NCI-H1436 (cell line): ENCODE measurements at places on chromosomes 16 and 17.

DNA sequence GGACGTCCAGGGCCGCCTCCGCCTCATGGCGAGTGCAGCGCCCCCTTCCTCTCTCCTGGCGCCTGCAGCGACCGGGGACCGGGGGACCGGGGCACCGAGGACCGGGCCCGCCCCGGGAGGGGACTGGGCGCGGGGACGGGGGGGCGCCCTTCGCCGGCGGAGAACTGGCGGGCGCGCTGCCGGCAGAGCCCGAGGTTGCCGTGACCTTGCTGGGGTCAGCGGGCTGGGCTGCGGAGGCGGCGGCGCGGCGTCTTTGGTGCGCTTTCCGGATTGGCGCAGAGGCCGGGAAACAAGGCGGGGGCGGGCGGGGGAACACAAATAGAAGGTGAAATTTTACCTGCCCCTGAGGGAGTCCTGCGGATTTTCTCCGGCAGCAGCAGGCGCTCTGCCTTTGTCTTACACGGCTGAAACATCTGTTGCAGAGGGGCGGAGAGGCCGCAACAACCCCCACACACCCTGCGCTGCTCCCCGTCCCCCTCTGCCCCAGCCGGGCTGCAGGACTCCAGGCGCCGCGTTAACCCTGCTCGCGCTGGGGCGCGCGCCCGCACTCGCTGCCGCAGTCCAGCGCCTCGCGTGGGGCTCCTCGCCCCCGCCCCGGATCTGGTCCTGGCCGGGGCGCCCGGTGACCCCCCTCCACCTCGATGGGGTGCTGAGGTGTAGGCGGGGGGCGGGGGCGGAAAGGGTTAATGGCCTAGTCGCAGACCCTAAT lies 53.5 kb downstream of the SREBF1 start:
- DNase-seq, result peak; percentile 85

GRCh38 chr16:85286951-85287814 lies 174.9 kb upstream of the CIBAR2 start:
- no peak for DNase-seq

GRCh38 chr16:58198803-58199411 lies 1.0 kb upstream of the CSNK2A2 start:
- no peak for DNase-seq

DNA sequence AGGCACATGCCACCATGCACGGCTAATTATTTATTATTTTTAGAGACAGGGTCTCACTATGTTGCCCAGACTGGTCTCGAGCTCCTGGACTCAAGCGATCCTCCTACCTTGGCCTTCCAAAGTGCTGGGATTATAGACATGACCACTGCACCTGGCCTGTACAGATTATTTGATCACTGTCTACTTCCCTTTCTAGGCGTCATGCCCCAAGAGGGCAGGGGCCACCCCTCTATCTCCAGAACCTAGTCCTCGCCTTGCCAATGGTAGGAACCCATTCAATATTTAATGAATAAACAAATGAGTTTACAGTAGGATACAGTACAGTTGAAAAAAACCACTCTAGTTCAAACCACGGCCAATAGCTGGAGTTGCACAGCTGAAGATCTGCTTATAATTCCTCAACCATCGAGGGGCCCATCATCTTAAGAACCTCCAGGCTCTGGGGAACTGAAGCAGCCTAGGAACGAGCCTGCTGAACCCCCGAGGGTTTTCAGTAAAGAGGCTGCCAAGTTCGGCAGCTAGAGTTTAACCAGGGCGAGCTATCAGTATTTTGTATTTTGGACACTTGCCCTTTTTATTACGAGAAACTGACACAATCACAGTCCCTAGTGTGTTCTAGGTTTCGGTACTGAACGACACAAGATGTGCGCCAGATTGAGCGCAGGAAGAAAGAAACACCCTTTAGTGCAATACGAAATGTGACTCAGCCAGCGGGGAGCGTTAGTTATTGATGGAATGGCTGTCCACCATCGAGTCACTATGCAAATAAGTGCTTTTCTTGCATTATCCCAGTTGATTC lies 14.6 kb downstream of the ADCY9 start:
- DNase-seq, result no peak

DNA sequence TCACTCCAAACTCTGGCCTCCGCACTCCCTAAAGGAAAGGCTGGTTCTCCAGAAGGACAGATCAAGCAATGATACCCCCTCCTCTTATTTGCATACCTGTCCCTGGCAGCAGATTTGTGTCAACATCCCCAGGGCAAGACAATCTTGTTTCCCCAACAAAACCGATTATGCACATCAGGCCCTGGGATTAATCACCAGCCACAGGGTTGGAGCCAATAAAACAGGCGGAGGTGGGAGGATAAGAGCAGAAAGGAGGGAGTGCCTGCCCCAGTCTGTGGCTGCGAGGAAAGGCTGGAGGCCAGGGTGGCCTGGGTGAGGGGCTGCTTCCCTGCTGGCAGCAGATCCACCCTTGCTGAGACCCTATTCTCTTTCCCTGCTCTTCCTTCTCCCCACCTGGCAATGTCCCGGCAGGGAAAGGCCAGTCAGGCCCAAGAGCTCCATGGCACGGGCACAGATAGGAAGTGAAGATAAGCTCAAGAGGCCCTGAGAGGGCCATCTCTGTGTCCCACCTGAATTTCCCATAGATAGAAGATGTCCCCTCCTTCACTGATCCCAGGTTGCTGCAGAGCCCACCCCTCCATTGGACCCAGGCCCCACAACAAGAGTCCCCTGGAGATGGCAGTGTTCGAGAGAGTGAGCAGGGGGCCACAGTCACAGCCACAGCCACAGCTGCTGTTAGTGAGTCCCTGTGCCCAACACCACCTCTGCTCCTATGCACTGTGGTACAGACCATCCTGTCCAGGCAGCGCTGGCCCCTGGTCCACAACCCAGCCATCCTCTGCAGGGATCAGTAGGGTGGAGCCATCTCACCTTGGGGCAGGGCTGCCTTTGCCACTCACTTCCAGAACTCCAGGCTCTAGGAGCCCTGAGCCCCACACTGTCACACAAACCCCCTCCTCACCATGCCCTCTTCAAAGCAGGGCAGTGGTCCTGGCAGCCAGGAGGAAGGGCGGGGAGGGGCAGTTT lies 137.5 kb downstream of the SDK2 start:
- no peak for DNase-seq

DNA sequence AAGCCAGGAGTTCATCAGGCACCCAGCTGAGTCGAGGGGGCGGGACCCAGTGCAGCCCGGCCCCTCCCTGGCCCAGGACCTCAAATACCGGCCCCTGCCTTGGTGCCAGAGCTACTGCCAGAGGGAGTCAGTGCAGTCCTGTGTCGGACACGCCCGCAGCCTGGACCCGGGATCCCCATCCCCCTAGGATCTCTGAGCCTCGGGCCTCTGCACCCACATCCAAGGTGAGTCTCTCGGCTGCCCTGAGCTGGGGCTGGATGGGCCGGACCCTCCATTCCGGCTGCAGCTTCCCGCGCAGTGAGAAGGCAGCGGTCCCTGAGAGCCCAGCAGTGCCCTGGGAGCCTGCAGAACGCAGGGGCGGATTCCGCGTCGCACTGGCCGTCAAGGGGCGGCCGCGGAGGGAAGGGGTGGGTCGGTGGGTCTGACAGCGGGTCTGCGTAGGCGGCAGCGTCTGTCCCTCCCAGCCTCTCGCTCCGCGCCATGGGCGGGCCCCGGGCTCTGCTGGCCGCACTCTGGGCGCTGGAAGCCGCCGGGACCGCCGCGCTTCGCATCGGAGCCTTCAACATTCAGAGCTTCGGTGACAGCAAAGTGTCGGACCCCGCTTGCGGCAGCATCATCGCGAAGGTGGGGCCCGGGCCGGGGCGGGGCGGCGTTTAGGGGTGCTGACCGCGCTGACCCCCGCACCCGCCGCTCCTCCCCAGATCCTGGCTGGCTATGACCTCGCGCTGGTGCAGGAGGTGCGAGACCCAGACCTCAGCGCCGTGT lies at the start of gene DNASE1L2:
DNASE1L2 (plus strand) TSS at position 108 of the 765 bp plus-strand sequence; CDS start at position 481, 373 bp downstream.
- DNase-seq, result no peak

DNA sequence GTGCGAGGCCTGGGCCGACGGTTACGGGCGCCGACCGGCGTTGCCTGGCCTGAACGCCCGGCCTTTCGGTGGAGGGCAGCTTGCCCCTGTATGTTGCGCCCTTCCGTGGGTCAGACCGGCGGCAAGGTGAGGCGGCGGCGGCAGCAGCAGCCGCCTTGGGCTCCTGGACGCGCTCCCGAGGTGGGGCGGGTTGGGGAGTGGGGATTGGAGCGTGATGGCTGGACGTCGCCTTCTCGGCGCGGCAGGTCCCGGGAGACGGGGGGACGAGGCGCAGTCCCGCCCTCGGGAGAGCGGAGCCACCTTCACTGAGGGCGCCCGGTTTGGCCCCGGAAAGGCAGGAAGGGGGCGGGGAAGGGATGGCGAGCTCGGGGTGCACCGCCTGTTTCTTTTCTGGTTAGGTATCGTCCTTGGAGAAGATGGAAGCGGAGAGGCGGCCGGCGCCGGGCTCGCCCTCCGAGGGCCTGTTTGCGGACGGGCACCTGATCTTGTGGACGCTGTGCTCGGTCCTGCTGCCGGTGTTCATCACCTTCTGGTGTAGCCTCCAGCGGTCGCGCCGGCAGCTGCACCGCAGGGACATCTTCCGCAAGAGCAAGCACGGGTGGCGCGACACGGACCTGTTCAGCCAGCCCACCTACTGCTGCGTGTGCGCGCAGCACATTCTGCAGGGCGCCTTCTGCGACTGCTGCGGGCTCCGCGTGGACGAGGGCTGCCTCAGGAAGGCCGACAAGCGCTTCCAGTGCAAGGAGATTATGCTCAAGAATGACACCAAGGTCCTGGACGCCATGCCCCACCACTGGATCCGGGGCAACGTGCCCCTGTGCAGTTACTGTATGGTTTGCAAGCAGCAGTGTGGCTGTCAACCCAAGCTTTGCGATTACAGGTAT lies 671 bp downstream of the DGKE start:
- DNase-seq, result peak; percentile 58

- DNase-seq, result no peak
Measured at GRCh38 chr16:66491716-66492064, 58.2 kb downstream of the TK2 start.

GRCh38 chr17:39002991-39003715 lies 36.0 kb upstream of the FBXO47 start:
- DNase-seq, result no peak

- no peak for DNase-seq
Measured at GRCh38 chr17:57724026-57724728, 20.9 kb downstream of the CCDC182 start.

GRCh38 chr16:82880346-82880745 lies 253.6 kb downstream of the CDH13 start:
- no peak for DNase-seq

- DNase-seq, result no peak
Measured at GRCh38 chr16:68548947-68549346, 9.9 kb downstream of the ZFP90 start.

- no peak for DNase-seq
Measured at GRCh38 chr16:13171313-13171712, 269.9 kb downstream of the SHISA9 start.

DNA sequence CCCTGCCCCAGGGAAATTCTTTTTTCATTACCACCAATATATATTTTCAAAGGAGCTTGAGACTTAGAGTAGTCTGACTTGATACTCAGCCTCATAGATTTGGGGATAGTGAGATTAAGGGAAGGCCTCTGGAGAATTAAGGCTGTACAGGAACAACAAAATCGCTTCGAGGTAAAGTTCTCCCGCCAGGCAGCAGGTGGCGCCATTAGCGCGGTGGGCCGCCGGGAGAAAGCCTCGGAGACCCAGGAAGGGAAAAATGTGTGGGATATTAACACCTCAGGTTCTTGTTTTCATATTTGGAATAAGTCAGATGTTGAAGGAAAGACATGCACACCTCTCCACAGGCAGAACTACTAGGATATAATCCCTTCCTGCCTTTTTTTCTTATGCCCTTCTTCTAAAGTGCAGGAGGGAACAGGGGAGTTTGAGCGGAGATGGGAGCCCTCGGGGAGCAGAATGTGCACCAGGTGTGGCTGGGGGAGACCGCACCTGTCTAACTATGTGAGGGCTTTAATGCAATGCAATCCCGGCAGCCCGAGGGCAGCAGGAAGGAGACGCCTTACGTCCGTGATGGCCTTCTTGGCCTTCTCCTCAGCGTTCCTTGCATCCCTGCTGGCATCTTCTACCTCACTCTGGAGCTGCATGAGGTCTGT lies 25.9 kb downstream of the MYH3 start:
- DNase-seq, result peak; percentile 13

DNA sequence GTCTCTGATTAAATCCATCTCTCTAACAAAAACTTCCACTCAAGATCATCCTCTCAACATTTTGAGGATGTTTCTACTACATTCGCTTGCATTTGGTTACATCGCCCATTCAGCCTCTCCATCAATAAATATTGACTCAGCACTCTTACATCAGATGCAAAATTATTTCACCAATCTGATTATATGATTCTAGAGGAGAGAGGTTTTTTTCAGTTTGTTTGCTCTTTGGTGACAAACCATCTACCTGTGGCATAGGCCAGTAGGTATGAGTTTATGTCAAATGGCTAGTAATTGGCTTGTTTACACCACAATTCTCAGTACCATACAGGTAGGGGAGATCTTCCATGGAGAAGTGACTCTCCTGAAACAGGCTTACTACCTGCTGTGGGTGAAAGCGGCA lies 52.3 kb downstream of the TOX3 start:
- DNase-seq, result no peak

DNA sequence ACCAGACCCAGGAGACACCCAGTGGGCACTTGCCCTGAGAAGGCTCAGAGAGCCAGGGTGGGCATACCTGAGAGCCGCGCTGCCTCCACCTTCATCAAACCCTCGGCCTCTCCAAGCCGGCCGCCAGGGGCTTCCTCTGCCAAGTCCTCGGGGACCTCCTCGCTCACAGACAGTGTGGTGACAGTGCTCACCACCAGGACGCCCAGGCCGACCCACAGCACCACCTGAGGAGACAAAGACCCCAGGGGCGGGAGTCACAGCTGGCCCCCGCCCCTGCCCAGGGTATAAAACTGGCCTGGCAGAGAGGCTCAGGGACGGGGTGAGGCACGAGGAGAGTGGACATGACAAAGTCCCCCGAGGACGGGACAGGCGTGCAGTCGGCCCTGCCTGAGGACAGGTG lies 21.1 kb downstream of the NDUFAF8 start:
- no peak for DNase-seq

DNA sequence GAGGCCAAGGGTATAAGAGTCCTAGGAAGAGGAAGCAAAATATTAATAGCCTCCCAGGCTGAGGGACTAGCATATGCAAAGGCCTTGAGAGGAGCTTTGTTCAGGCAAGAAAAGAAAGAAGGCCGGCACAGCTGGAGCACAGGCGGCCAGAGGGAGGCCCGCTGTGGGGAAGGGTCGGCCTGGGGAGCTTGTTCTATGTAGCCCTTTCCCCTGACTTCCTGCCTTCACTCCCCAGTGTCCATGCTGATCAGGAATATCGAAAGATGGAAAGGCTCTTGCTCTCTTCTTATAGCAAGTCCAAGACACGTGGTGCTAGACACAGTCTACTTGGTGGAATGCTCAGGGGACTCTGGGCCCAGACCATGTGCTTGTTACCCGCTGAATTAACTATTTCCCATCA lies 27.4 kb upstream of the HAS3 start:
- DNase-seq, result no peak

GRCh38 chr17:75244133-75244866 lies 17.1 kb downstream of the GGA3 start:
- DNase-seq, result no peak
